Activated CD4-positive, alpha-beta T cell treated with anti-CD3 and anti-CD28 coated beads for 36 hours (primary cell): ENCODE measurements at places on chromosomes 6 and 20. TPM values are rescaled to one million over a fixed set of nuclear protein-coding genes. Genes with fewer than 3 reads are reported as not detected.

DNA sequence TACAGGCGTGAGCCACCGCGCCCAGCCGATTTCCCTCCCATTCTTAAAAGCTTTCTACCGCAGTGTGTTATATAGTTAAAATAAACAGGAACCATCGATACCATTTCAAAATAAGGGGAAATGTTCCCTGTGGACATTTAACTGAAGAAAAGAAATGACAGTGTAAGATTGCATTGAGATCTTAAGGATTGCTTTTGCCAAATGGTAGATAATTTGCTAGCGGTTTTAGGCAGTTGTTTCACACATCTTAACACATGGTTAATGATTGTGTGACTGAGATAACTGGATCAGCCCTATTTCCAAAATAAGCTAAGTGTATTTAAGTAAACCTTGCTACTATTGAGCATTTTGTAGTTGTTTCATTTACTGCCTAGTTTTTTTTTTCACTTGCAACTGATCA, 15.6 kb downstream of the STX16 start:
- H3K36me3 ChIP-seq: peaks cover 45% of the 10 kb centered on the region
- peaks cover 30% of the 10 kb centered on the region for H3K4me1 ChIP-seq
- no peak for DNase-seq

DNA sequence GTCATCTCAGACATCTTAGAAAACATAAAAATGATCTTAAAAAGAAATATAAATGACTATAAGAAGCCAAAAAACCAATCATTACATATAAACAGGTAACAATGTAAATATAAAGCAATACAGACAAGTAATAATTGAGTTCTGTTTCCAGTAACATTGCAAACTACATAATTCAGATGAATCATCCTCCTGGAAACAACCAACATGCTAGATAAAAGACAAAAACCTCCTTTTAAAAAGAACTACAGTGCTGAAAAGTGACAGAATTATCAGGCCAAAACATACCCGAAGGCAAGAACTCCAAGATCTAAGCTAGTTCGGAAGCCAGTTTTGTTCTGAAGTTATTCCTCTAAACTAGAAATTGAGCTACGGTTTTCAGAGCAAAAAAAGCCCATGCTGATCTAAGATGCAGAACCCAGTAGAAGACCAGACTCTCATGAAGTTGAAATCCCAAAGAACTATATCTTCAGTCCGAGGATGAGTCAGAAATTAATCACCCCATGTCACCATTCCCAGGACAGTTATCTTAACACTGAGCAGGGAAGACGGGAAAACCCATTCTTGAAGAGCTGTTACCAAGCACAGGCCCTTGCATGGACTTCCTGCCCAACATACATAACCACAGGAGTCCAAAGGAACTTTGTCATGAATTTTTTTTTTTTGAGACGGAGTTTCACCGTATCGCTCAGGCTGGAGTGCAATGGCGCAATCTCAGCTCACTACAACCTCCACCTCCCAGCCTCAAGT, 9.8 kb downstream of the PGM3 start:
- no peak overlapping the region for H3K4me3 ChIP-seq
- no peak for DNase-seq
- H3K27me3 ChIP-seq: no peaks in the 10 kb centered on the region

The SCUBE3 gene
- not detected for total RNA-seq

GRCh38 chr6:92023410-92023966, 1395.9 kb downstream of the EPHA7 start:
- no peak overlapping the region for H3K27ac ChIP-seq
- DNase-seq: no peak
- H3K4me1 ChIP-seq: no peaks in the 10 kb centered on the region
- no peak overlapping the region for H3K4me3 ChIP-seq

The LY6G6C gene
- total RNA-seq: not detected

GRCh38 chr6:18577491-18577890, 190.3 kb downstream of the RNF144B start:
- H3K4me1 ChIP-seq: no peaks in the 10 kb centered on the region
- H3K36me3 ChIP-seq: no peaks in the 10 kb centered on the region

DNA sequence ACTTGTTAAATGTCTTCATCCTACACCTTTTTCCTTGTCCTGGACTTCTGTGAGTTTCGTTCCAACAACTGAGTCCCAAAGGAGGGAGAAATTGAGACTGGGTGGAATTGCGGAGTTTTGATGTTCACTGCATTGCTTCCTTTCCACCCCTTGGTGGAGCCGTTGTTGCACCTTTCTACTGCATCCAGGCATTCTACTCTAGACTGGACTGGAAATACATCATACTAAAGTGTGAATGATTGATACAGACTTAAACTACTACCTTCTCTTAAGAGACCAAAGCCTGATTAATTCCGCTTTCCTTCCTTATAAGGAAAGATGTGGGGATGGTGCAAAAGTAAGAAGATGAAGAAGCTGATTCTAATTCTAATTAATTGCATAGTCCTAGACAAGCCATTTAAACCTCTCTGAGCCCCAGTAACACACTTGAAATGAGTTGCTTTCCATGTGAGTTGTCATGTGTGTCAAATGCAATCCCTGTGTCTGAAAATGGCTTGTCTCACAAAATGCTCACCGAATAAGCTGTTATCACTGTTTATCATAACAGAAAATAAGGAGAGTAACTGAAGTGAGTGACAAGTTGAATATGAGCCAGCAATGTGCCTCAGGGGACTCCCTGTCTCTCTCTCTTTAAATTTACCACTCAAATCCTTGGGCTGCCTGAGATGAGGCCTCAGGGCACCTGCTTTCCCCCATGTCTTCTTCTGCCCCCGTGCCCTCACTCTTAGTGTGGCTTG, 338.3 kb upstream of the CHD6 start:
- no peak overlapping the region for H3K27ac ChIP-seq
- peak; percentile 7 for DNase-seq
- no peaks in the 10 kb centered on the region for H3K36me3 ChIP-seq
- no peak overlapping the region for H3K4me3 ChIP-seq
- no peaks in the 10 kb centered on the region for H3K4me1 ChIP-seq

DNA sequence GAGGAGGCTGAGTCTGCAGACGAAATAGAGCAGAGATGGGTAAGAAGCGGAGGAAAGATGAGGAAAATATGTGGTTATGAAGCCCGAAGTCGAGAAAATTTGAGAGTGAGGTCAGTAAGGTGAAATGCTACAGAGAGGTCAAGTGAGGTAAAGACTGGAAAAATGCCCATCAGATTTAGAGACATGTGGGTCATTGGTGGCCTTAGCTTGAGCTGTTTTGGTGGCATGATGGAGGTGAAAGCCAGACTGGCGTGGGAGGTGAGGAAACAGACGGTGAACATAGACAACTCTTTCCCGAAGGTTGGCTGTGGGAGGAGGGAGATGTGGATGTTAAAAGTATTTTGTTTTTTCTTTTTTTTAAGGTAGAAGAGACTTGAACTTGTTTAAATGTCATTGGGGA, 9.4 kb downstream of the ARFGEF2 start:
- H3K36me3 ChIP-seq: peaks cover 3% of the 10 kb centered on the region
- peaks cover 25% of the 10 kb centered on the region for H3K4me1 ChIP-seq
- no peak overlapping the region for H3K27ac ChIP-seq
- DNase-seq: no peak
- H3K4me3 ChIP-seq: no peak overlapping the region

- H3K36me3 ChIP-seq: no peaks in the 10 kb centered on the region
- H3K4me3 ChIP-seq: no peak overlapping the region
- H3K27me3 ChIP-seq: no peaks in the 10 kb centered on the region
- H3K4me1 ChIP-seq: no peaks in the 10 kb centered on the region
Measured at GRCh38 chr6:122717350-122717749, 62.2 kb upstream of the FABP7 start.

The SLC22A3 gene
- total RNA-seq: not detected

DNA sequence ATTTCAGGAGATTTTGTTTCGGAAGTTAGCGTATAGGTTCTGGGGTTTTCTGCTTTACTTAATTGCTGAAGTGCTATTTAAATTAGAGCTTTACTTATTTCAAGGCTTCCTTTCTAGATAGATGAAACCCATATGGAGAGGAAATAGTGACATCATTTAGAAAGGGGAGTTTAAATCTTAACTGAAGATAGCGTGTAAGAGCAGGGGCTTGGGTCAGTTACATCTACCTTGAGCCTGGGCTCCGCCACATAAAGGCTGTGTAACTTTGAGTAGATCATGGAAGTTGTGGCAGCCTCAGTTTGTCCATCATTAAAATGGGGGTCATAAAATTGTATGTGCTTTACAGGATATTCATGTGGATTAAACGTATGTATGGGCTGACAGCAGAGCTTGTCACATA, 4.7 kb downstream of the CDS2 start:
- DNase-seq: no peak
- H3K27me3 ChIP-seq: no peaks in the 10 kb centered on the region
- no peak overlapping the region for H3K4me3 ChIP-seq
- peaks cover 2% of the 10 kb centered on the region for H3K36me3 ChIP-seq
- peaks cover 23% of the 10 kb centered on the region for H3K4me1 ChIP-seq
- no peak overlapping the region for H3K27ac ChIP-seq

DNA sequence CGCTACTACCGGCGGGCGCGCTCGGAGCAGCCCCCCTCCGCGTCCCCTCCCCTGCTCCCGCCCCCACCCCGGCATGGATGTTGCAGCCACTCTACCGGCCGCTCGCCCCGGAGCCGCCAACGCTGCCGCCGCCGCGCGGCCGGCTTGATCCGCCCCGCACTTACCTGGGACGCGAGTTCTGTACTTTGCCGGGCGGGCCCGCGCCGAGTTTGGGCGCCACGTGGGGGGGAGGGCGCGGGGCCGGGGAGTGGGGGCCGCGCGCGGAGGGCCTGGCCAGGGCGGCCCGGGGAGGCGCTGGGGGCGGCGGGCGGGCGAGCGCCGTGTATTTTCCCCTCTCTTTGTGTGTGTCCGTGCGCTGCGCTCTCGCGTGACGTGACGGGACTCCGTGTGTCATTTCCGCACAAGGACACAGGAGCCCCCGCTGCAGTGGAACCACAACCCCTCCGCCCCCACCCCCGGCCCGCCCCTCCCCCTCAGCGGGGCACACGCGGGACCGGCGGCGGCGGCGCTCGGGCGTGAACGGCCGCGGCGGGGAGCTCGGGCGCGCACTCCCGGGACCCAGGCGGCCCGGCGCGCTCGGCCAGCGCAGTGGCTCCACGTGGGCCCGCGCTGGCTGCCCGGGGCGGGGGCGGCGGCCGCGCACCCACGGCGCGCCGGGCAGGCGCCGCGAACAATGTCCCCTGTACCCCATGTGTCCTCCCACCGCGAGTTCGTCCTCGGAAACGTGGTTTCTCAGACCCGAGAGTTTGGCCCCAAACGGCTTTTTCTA, at the start of gene BEND3:
Gene BEND3 (minus strand): TSS at position 590 of the 769 bp plus-strand sequence. CDS start 16,230 bp downstream, outside the sequence.
- DNase-seq: peak; percentile 53
- H3K27ac ChIP-seq: peak within 1 kb of the TSS; percentile 60
- H3K27me3 ChIP-seq: peaks cover 5% of the 10 kb centered on the region
- peaks cover 21% of the 10 kb centered on the region for H3K4me1 ChIP-seq
- H3K4me3 ChIP-seq: peak within 1 kb of the TSS; percentile 71
- H3K36me3 ChIP-seq: no peaks in the 10 kb centered on the region

GRCh38 chr6:147653631-147654030, 145.1 kb downstream of the SAMD5 start:
- H3K27ac ChIP-seq: no peak overlapping the region
- no peak for DNase-seq
- H3K36me3 ChIP-seq: no peaks in the 10 kb centered on the region
- no peak overlapping the region for H3K4me3 ChIP-seq
- no peaks in the 10 kb centered on the region for H3K27me3 ChIP-seq
- no peaks in the 10 kb centered on the region for H3K4me1 ChIP-seq

The RAET1L gene
- total RNA-seq: not detected

The TSBP1 gene
- not detected for total RNA-seq

DNA sequence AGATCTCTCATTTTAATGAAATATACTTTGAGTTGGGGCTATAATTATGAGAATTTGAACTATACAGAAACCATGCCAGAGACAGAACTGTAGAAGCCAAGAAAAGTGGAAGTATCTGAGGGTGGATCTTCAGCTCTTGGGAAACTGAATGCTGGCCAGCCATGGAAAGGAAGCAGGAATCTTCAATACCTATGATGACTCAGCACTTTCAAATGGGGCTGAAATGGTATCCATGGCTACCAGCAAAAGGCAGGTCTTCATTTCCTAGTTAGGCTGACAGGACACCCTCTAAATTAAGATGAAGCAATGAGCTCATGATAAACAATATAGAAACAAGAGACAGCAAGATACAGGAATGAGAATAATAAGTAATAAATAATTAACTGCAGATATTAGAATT, 171.3 kb downstream of the COL21A1 start:
- H3K27ac ChIP-seq: no peak overlapping the region
- no peak for DNase-seq
- no peak overlapping the region for H3K4me3 ChIP-seq
- H3K4me1 ChIP-seq: no peaks in the 10 kb centered on the region

GRCh38 chr6:11434565-11435326, 102.8 kb upstream of the TMEM170B start:
- no peaks in the 10 kb centered on the region for H3K27me3 ChIP-seq
- no peak overlapping the region for H3K4me3 ChIP-seq
- H3K36me3 ChIP-seq: no peaks in the 10 kb centered on the region
- H3K27ac ChIP-seq: no peak overlapping the region
- DNase-seq: no peak
- H3K4me1 ChIP-seq: peaks cover 14% of the 10 kb centered on the region

DNA sequence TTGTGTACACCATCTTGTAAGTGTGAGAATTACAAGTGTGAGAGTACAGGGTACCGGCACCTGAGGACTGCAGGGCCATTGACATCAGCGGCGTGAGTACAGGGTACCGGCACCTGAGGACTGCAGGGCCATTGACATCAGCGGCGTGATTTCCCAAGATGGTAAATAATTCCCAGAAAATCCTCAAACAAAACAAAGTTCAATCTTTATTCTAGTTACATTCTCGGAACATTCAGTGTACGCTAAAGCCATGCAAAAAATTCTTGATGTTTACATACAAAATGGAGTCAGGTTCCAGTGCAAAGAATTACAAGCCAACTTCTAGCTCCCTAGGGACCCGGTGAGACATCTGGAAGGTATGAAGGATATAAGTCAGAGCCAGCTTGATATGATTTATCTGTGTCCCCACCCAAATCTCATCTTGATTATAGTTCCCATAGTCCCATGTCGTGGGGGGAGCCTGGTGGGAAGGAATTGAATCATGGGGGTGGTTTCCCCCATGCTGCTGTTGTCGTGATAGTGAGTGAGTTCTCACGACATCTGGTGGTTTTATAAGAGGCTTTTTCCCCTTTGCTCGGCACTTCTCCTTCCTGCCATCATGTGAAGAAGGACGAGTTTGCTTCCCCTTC, 172.7 kb downstream of the TTLL2 start:
- H3K27ac ChIP-seq: no peak overlapping the region
- H3K4me3 ChIP-seq: no peak overlapping the region
- no peaks in the 10 kb centered on the region for H3K4me1 ChIP-seq

DNA sequence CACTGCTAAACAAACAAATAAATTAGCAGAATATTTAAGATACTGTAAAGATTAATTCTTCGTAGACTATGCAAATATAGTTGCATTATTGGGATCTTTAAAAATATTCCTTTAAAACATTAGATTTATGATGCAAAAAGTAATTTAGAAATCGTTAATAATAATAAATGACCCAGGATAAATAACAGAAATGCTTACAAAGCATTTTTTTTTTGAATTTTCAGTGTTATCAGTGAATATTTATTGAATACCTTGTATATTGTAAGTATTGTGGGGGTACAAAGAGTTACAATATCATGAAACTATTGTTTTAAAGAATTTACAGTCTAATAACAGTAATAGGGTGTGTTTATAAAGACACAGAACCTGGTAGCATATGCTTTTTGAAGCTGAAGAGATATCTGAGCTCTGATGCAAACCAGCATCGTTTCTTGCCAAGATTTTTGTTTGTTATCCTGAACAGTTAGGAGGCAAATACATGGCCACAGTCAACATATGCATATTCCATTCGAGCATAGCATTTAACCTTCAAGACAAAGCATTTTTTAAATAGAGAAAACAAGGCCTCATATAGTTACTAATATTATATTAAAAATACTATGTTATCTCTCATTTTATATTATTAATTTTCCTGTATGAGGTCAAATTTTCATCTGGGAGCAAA, 487.2 kb downstream of the PHF3 start:
- DNase-seq: no peak
- H3K36me3 ChIP-seq: no peaks in the 10 kb centered on the region
- H3K27me3 ChIP-seq: no peaks in the 10 kb centered on the region
- no peaks in the 10 kb centered on the region for H3K4me1 ChIP-seq
- no peak overlapping the region for H3K4me3 ChIP-seq
- H3K27ac ChIP-seq: no peak overlapping the region
